ENCODE measurements at places on chromosomes 2 and 18.

GRCh38 chr2:205712508-205712907 is 30.2 kb downstream of the NRP2 start:
- no peak for DNase-seq

- no peak for DNase-seq
Observed at GRCh38 chr2:74019516-74019915, 34.8 kb downstream of the TET3 start.

DNA sequence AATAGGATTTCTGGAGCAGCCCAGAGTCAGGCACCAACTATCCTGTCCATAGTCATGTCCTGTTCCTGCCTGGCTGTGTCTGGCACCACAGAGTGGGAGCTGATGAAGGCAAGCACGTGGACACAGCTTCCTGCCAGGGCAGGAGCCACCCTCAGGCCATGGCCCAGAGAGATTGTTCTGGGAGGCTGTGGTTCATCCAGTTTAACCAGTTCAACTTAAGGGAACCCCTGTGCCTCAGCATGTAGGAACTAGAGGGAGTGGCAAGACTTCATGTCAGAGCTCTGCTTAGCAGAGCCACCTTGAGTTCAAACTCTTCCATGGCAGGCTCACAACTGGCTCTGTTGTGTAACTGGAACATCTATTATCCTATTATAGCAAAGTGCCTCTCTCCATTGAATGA is 73.2 kb upstream of the NCKAP5 start:
- peak; percentile 40 for DNase-seq

DNA sequence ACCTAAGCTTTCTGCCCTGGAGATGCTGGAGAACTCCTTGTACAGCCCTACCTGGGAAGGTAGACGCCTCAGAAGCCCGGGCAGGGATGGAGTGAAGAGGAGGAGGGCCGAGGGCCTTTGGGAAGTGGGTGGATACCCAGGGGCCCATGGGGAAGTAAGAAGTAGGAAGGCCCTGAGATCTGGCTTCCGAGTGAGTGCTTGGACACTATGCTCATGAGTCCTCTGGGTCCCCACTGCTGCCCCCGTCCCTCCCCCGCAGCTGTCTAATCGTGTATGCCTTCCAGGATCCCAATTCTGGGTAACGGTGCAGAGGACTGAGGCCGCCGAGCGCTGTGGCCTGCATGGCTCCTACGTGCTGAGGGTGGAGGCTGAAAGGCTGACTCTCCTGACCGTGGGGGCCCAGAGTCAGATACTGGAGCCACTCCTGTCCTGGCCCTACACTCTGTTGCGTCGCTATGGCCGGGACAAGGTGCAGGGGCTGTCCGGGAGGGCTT is 1.1 kb downstream of the DOK1 start:
- DNase-seq = no peak

DNA sequence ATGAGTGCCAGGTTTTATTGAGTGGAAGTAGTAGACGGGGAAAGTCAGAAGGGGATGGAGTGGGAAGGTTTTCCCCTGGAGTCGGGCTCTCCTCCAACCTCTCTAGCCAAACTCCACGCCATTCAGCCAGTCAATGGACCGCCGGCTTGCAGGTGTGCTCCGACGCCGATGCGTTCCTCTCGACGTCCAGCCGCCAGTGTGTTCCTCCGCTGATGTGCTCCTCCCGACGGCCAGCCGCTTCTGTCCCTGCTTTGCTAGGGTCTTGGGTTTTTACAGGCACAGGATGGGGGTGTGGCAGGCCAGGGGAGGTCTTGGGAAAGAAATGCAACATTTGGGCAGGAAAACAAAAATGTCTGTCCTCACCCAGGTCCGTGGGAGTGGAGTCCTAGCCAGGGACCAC is 94.3 kb upstream of the TEX51 start:
- DNase-seq = peak; percentile 25

- DNase-seq = no peak
Observed at GRCh38 chr18:56627991-56628390, 10.4 kb downstream of the TXNL1 start.

DNA sequence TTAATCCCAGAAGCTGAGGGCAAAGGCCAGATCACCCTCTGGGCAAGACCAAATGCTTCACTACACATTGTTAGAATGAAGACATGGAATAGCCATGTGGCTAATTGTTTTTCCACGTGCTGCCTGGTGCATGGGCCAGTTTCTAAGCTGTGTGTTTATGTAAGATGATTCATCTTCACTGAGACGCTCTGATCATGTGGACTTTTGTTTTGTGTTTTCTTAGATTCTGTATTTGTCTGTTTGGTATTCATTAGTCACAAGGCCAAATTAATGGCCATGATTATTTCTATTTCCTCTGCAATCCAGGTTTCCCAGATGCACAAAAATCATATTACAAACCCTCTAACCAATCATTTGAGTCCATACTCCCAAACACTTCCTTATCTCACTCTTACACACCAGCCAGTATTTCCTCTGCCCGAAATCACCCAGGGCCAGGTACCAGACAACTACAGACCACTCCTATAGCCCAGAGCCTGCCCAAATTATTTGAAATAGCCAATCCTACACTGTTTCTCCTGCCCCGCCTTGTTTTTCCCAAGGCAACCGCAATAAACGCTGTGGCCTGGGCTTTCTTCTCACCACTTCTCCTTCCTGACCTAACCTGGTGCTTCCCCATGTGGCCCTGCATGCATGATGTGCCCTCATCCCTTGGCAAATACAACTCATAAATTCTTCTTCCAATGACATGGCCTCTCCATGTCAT is 94.2 kb upstream of the SP3 start:
- DNase-seq = no peak

GRCh38 chr2:210553373-210553772 is 3.0 kb upstream of the CPS1 start:
- DNase-seq = peak; percentile 24

DNA sequence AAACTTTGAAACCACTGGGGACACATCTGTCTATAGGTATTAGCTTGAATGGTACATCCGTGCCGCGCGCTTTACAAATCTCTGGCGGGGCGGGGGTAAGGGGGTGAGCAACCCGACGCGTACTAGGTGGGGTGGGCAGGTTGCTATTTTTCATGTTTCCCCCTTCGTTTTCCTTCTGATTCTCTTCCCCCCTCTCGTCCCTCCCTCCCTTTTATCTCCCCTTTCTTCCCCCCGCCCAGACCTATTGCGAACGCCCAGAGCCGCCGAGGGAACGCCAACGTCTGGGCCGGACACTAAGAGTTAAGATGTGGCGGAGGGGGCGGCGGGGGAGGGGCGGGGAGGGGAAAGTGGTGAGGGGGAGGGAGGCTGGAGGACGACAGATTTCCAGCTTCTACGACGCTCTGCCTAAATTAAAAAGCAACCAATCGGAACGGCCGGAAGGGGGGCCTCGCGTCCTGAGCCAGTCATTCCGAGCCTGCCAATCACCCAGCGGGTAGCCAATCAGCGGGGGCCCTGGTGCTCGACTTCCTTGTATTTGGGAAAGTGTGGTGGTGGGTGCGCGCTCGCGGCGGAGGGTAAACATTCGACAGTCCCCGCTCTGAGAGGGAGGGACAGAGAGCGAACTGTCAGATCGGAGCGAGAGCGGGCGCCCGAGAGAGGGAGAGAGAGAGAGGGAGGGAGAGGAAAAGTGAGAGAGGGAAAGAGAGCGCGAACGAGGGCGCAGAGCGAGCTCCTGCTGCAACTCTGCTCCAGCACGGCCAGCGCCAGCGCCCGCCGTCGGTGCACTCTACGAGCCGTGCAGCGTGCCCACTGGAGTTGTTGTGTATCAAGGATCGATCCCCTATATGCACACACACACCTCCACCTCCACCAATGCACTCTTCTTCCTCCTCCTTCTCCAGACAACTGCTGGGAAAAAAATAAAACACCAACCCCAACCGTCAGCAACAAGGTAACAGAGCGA is at the start of gene POU3F3:
POU3F3 (plus strand) TSS at position 582 of the 964 bp plus-strand sequence. CDS start 1,396 bp downstream, outside the sequence.
- peak; percentile 100 for DNase-seq

DNA sequence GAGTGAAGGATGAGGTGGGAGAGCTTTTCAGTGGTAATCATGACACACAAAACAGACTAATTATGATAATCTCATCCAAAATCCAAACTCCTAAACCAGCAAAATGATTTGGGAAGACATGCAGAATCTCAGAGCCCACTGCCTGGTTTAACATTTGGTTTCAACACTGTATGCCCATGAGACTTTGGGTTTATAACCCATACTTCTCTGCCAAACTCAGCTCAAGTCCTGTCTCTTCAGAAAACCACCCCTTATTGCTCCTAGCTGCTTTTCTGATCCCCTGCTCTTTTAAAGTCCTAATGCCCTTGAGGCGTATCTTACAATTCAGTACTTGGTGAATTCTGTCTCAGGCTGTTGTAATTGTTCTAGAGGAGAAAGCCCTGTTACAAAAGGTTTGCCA is 593.0 kb upstream of the ID2 start:
- DNase-seq = no peak

- no peak for DNase-seq
Observed at GRCh38 chr2:196989496-196989895, 63.0 kb upstream of the PGAP1 start.

DNA sequence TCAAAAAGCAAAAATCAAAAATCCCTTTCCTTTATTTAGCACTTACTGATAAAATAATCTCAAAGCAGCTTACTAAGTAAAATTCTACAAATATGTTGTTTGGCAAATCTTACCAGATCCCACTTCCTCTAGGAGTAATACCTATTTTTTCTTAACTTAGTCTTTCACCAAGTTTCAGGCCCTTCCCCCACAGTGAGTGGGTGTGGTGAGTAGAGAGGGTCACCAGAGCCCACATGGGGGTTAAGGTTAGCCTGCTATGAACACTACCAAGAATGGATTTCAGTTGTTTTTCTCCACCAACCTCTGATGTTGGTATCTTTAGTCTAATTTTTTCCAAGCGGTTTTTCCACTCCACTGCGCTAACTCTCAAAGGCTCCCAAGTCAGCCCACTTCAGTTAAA is 23.2 kb downstream of the PIAS2 start:
- DNase-seq = no peak
